ENCODE measurements at places on chromosomes 13 and 19.

DNA sequence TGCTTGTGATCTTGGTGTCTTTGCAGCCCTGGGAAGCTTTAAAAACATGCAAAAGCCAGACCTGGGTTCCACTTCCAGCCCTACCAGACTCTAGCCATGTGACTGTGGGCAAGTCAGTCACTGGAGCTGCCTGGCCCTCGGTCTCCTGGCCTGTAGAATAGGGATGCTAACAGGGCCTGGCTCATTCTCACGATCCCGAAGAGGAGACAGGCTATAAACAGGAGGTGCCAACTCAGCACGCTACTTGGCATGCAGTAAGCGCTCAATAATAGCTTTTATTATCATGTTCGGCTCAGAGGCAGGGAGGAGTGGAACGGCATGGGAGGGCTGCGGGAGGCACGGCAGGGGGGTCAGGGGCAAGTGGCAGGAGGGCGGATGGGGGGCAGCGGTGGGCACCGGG lies 1.7 kb downstream of the CTXN1 start:
- DNase-seq = no peak

DNA sequence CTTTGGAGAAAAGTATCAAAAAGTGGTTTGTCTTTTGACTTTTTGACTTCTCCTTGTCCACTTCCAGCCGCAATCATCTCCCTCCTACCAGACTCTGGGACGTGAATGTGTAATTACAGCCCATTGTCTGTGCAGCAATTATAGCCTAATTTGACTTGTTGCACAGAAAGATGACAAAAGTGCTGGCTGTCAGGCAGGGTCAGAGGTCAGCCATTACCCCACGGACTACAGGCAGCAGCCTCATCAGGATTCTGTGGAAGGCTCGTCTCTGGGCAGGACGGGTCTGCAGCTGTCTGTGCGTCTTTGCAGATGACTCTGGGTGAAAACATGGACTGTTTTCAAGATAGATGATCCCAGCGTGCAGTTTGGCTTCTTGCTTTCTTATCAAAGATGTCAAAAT lies 102.2 kb upstream of the EDNRB start:
- DNase-seq = no peak

GRCh38 chr19:28313633-28314032 lies 899.3 kb downstream of the UQCRFS1 start:
- peak; percentile 28 for DNase-seq

DNA sequence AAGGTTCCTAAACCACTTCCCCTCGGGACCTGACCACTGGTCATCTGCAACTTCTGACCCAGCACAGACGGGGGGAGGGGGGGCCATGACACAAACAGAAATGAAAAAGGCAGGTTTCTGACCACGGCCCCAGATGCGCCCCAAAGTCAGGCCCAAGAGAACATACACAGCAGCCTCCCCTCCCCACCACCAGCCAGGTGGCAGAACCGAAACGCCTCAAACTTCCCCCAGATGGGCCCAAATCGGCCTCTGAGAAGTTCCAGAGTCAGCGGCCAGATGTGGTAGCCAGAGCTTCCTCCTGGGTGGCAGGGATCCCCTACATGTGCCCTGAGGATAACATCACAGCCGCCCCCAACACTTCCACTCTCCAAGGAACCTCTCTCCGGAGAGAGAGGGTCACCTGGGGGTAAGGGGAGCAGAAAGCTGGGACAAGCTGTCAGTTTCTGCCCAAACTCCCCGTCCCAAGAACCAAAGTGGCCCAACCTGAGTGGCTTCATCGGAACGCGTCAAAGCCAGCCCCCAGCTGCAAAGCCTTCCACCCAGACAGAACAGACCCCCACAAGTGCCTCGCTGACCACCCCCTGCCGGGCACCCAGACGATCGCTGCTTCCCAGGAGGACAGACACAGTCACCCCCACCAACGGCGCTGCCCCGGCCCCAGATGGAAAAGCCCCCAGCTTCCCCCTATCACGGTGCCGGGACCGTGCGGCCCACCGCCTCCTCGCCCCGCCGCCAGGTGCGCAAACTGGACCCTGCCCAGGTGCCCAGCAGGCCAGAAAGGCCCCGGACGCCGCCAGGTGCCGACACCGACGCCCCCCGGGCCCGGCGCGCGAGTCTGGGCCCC lies 800 bp downstream of the ELL start:
- peak; percentile 50 for DNase-seq

DNA sequence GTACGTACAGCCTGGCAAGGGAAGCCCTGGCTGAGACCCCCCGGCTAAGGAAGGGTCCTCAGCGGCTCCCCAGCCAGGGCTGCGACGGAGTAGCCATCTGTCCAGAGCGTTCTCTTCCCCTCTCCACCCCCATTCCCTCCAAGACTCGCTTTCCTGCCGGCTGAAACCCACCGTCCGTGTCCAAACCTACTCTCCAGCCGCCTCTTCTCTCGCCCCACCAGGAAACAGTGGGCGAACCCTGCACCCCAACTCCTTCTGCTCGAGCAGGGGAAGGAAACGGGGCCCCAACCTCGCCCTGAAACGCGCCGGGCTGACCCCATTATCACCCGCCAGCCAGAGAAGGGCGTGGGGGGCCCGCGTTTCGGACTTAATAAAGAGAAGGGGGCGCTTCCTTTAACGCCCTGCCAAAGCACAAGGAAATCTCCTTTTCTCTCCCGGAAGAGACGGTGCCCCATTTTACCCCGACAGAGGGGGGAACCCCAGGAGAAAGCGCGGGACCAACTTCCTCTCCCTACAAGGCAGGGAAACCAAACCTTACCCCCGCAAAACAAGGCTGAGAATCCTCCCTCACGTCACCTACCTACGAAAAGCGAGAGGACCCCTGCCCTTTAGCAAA lies 2.5 kb downstream of the ZC3H4 start:
- DNase-seq = peak; percentile 60

DNA sequence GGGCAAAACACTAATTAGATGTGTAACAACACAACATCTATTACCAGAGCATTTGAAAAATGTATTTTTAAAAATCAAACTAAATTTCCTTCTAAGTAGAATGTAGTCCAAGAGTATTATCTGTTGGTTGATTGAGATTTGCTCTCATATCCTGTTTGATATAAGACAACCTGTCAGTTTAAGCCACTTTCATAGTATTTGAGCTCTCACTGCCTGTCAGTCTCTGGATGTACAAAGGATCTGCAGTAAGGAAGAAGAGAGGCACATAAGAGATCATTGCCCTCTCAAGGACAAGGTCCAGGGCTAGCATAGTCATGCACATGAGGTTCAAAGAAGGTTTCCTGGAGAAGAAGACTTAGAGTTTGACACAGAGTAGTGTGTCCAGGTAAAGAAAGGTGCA lies 57.4 kb downstream of the FGF14 start:
- DNase-seq = no peak

- no peak for DNase-seq
Measured at GRCh38 chr13:67860315-67860714, 630.2 kb upstream of the PCDH9 start.

DNA sequence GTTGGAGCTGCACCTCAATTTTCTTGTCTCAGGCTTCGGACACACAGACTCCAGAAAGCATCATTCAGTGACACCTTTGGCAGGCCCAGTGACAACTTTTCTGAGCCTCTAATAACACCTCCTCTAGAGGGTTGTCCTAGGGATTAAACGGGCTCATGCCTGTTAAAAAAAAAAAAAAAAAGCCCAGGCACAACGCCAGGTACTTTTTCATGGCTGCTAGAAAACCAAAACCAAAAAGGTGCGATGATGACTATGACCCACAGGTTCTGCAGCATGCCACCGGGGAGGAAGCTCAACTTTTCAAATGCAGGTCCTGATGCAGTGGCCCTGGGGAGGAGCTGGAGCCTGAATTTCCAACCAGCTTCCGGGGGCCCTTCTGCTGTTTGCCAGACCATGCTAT lies 184.2 kb downstream of the ABCC4 start:
- no peak for DNase-seq

DNA sequence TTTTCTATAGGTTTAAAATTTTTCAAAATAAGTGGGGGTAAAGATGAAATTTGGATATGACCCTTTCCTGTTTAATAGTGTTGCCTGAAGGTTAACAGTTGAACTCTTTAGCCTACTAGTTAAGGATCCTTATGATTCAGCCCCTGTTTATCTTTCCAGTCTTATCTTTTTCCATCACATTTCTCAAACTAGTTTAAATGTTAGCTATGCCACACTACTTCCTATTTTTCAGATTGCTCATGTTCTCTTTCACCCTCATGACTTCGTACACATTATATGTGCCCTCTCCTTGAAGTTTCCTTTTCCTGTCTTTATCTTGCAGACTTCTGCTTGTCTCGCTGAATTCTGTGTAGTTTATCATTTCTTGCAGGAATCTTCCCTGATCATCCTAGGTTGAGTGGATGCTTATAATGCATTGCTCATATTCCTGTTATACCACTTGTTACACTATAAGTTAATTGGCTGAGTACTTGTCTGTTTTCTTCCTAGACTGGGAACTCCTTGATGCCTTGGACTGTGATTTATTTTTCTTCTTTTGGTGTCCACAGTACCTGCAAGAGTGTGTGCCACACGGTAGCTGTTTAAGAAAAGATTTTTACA lies 86.7 kb downstream of the FNDC3A start:
- no peak for DNase-seq

GRCh38 chr13:111542530-111543341 lies 222.3 kb downstream of the TEX29 start:
- no peak for DNase-seq

DNA sequence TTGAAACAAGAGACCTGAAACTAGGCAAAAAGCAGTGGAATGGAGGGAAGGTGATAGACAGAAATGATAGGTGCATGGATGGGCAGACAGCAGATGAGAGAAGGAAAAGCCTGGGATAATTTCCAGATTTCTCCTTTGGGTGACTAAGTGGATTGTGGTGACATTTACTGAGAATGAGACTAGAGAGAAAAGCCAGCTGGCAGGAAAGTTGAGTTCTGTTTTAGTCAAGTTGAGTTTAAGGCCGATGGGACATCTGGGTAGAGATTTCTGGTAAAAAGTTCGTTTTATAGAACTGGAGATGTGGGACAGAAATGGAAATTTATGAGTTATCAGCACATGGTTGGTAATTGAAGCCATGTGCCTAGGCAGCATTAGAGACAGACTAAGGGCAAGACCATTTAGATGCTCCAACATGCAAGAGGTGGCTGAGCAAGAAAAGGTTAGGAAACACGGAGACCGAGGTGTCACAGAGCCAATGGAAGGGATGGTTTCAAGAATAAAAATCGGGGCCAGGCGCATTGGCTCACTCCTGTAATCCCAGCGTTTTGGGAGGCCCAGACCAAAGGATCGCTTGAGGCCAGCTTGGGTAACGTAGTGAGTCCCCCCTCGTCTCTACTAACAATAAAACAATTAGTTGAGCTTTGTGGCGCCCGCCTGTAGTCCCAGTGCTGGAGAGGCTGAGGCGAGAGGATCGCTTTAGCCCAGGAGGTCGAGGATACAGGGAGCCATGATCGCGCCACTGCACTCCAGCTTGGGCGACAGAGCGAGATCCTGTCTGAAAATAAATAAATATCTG lies 9.6 kb upstream of the DGKH start:
- DNase-seq = peak; percentile 22

- no peak for DNase-seq
Measured at GRCh38 chr13:85236413-85236812, 562.8 kb downstream of the SLITRK6 start.

DNA sequence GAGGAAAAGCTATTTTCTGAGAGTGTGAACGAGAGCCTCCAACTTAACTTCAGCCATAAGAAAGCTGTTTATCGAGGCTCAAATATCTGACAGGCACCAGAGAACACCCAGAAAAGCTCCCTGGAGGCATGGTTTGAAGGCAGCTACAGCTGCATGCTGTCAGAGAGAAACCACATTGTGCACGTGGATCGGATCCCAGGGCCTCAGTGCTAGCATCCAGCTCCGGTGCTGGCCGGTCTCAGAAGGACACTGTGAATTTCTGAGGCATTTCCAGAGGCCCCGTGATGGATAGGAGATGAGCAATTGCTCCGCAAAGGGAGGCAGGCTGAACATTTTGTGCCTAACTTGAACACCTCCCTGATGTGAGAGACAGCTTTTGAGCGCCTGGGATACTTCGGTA lies 315.7 kb downstream of the FGF9 start:
- peak; percentile 24 for DNase-seq

DNA sequence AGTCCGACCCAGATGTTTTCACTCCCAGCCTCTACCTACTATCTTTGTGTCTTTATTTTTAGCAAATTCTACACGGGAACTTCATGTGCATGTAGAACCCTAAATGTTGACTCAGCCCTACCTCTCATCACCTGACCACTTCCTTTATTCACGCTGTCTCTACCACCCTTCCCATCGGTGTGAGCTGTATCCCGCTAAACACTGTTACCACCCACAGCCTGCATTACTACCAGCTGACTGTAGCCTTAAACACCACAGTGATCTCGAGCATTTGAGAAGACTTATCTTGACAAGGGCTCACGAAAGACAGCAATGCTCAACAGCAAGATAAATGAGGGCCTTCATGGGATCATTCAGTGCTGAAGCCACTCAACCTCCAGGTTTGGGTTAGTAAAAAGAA lies 15.1 kb downstream of the NCR1 start:
- DNase-seq = no peak

GRCh38 chr19:41709951-41710645 lies 1.7 kb downstream of the CEACAM5 start:
- no peak for DNase-seq

DNA sequence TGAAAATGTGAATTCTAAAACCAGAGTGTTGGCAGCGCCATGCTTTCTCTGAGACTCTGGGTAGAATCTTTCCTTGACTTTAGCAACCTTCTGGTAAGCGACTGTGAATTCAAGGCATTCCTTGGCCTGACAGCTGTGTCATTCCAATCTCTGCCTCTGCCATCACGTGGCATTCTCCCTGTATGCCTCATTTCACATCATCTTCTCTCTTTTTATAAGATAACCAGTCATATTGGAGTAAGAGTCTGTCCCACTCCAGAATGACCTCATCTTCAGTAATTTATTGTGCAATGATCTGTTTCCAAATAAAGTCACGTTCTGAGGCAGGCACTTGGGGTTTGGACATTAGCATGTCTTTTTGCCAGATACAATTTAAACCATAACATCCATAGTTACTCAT lies 103.4 kb upstream of the POSTN start:
- no peak for DNase-seq

- no peak for DNase-seq
Measured at GRCh38 chr19:34265221-34265650, 10.9 kb downstream of the GARRE1 start.

DNA sequence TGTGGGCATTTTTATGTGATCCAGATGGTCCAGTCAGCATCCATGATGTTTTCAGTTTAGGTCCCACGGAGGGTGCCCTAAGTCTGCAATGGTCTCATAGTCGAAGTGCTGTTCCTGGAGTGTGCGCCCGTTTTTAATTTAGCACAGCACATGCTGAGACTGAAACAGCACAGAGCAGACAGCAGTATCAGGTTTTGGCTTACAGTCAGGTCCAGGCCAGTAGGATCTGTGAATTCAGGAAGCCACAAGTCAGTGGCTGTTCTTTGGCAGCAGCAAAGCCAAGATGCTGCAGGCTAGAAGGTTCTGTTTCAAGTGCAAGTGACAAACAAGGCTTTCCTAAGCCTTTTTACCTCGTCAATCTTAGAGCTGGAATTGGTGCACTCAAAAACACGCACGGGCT lies 18.3 kb downstream of the FBXO27 start:
- DNase-seq = no peak

- DNase-seq = no peak
Measured at GRCh38 chr13:72864142-72865011, 82.4 kb downstream of the PIBF1 start.

GRCh38 chr13:30679483-30680330 lies 55.6 kb upstream of the ALOX5AP start:
- no peak for DNase-seq

- DNase-seq = no peak
Measured at GRCh38 chr13:112186091-112186490, 119.1 kb downstream of the SOX1 start.

All from ovary (tissue), 10 donors.